Activated T-cell treated with anti-CD3 and anti-CD28 coated beads, Interleukin-2, amount 50 U/mL, for 48 hours (primary cell): ENCODE measurements at places on chromosomes 11 and 22.

DNA sequence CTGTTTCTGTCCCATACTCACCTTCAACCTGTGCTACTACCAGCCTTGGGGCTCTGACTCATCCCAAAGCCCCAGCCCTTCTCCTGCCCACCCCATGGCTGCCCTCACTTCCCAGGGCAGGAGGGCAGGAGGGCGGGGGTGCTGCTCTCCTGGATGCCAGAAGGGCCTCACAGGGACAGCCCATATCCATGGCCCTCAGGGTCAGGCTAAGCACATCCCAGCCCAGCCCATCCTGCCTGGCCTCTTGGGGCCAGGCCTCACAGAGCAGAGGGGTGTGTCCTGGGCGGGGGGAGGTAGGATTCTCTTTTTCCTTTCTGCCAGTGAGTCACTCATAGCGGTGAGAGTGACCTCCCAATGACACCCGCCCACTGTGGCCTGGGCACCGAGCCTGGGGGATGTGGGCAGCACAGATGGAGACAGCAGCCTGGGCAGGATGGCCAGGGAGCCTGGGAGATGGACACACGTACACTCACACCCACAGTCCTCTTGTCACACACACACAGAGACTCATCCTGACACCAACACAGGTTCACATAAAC, 2.4 kb downstream of the LTBP3 start:
- DNase-seq = peak; percentile 63

- no peak for DNase-seq
These were observed 1734.4 kb downstream of the LRRC4C start for GRCh38 chr11:39725081-39725480.

GRCh38 chr22:44882226-44882905, 127.4 kb downstream of the PHF21B start:
- DNase-seq = no peak

DNA sequence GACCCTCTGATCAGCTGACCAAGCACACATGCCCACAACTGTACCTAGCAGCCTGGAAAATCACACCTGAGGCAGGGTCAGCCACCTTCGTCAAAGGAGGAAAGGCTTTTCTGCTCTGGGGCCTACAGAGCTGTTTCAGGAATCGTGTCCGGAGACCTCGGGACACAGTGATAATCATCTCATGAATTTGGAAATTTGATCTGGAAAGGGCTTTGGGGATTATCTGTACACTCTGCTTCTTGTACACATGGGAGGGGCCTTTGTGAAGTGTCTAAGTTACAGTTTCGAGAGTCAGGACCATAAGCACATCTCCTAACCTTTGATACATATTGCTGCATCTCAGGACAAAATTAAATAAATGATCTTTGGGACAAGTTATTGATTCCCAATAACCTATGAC, 1421.2 kb upstream of the TENM4 start:
- DNase-seq = no peak

DNA sequence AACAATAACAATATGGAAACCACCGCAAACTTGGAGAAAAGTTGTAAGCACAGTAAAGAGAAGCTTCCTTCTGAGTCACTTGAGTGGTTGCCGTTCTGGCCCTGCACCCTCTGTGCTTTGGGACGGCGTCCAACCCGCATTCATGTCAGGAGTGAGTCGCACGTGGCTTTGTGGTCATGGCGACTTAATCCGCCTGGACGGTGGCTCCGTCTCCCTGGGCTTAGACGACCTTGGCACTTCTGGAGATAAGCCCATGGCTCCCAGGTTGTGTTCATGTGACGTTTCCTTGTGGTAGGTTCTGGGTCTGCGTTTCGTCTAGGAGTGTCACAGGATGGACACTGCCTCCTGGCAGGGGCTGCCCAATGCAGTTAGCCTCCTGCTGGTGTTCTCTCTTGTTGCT, 40.5 kb downstream of the TPCN2 start:
- DNase-seq = no peak

DNA sequence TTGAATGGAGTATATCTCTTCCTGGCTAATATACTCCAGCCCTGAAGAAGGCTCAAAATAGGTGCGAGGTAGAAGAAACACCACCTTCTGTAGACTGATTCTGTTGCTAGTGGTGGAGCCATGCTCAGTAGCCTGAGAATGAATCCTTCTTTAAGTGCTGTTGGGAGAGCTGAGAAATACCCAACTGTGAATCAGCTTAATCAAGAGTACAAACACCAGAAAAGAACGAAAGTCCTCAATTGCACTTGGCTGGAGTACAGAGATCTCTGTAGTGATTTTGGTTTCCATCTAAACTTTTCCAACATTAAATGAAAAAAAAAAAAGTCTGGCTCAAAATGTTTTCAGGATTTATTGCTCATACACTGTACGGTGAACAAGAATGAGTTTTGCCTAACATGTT, 619.1 kb downstream of the METTL15 start:
- no peak for DNase-seq

GRCh38 chr11:133943950-133944698, 12.6 kb downstream of the IGSF9B start:
- DNase-seq = no peak

DNA sequence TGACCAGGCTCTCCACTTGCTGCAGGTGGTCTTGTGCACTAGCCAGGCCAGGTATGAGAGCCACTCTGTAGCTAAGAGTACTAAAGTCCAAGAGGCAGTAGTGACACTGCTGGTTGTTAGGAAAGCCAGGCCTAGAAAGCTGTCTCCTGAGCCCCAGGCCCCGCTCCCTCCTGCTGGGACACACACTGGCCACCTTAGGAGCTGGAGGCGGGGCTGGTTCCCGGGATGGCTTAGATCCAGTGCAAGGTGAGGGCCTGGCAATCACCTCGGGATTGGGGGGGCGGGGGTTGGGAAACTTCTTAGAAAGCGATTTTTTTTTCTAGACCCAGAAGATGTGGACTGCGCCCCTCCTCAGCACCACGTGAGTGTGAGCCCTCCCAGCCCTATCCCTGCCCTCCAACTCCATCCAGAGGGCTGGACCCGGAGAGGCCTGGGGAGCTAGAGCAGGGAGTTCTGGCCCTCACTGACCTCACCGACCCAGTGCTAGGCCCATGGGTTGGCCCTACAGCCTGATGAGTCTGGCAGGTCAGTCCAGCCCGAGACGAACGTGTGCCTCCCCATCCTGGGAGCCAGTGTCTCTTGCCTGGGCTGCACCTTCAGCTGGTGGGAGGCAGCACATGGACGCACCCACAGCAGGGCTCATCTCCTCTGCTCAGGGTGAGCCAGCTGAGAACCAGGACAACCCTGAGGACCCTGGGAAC, 18.1 kb downstream of the SLC37A2 start:
- no peak for DNase-seq

DNA sequence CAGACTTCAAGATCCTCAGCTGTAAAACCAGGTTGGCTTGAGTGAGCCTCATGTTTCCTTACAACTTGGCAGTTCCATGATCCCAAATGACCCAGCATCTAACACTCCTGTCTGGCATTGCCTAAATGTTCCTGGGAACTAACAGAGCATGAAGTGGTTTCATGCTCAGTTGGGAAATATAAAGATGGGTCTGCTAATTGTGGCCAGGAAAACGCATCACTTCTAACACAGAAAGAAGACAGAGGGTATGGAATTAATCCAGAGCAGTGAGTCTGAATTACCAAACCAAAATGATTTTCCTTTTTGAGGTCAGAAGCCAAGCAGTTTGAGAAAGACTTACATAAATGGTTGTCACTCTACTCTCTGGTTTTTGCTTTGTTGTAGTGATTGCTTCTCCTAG, 60.5 kb upstream of the MMP13 start:
- DNase-seq = no peak

GRCh38 chr11:46039990-46040389, 81.3 kb downstream of the PHF21A start:
- DNase-seq = no peak

- no peak for DNase-seq
These were observed 12.5 kb downstream of the RTL6 start for GRCh38 chr22:44485494-44485893.

- DNase-seq = no peak
These were observed 18.3 kb downstream of the NRIP3 start for GRCh38 chr11:8985462-8985861.

GRCh38 chr22:42990131-42990838, 24.7 kb downstream of the PACSIN2 start:
- DNase-seq = no peak

GRCh38 chr11:104003491-104003890, 32.9 kb upstream of the DDI1 start:
- no peak for DNase-seq

GRCh38 chr11:128198216-128198772, 389.1 kb downstream of the ETS1 start:
- no peak for DNase-seq

DNA sequence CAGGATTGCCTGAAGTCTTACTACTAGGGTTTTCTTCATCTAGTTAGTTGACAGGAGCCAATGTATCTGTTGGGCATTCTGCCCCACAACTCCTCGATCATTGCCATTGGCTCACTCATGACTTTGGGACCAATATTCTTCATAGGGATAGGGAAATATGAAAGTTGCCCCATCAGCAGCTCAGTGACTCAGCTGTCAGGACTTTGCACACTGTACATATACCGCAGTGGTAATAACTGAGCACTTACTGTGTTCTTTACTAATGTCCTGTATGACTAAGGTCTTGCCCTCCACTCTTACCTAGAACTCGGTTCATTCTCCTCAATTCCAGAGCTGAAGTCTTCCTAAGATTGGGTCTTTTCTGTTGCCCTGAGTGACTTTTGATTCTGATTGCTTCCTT, 46.8 kb upstream of the PGR start:
- no peak for DNase-seq

- DNase-seq = no peak
These were observed 3.1 kb downstream of the TNKS1BP1 start for GRCh38 chr11:57321388-57322255.

- DNase-seq = no peak
These were observed 138.0 kb downstream of the FCHSD2 start for GRCh38 chr11:73004088-73004487.

DNA sequence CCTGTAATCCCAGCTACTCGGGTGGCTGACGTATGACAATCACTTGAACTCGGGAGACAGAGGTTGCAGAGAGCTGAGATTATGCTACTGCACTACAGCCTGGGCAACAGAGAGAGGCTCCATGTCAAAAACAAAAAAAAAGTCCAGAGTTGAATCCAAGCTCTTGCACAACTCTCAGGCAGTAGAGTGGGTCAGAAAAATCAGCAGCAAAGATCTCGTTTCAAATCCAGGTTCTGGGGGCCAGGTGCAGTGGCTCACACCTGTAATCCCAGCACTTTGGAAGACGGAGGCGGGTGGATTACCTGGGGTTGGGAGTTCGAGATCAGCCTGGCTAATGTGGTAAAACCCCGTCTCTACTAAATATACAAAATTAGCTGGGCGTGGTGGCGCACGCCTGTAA, 24.9 kb downstream of the CLPB start:
- DNase-seq = peak; percentile 2

DNA sequence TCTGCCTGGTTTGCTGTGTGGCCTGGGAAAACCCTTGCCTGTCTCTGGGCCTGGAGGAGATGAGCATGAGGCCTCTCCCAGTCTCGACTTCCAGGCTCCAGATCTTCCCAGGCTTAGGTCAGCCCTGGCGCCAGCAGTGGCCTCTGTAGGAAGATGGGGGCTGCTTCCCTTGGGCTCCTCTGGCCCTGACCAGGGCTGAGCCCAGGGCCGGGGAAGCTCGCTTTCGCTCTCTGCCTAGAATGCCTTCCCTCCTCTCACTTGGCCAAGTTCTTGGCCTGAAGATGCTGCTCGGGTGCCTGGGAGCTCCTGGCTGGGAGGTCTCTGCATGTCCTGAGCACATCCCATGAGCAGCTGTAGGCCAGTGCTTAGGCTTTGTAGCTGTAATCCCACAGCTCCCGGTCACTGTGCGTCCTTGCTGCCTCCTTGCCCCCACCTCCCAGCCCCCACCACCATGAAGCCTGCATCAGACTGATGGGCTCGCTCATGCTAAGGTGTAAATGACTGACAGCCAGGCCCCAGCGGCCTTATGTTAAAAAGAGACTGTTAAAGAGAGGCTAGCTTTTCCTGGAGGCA, 25.5 kb downstream of the SHISAL1 start:
- DNase-seq = no peak

- no peak for DNase-seq
These were observed 1049.1 kb downstream of the BRD1 start for GRCh38 chr22:48778308-48779195.

DNA sequence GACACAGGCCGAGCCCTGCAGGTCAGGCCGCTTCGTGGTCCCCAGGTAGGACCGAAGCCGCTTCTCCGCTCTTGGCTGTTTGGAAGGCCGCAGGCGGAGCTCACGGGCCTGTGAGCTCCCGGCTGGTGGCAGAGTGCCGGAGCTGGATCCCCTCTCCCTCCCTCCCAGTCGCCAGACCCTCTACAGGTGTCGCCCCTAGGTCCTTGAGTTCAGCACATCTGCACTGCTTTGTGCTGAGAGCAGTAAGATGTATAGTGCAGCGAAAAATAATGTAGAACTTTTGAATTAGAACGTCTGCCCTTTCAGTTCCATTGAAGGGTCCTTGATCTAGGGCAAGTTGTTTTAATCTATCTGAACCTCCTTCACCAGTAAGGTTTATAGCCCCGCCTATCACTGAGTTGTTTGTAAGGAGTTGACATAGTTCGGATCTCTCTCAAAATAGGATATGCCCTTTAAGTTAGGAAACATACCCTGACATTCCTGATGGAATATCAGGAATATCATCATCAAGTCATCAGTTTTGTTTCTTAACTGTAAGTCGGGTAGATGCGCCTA, 419 bp downstream of the ANKRD49 start:
- DNase-seq = no peak

GRCh38 chr22:37640591-37641560, 1.4 kb downstream of the SH3BP1 start:
- no peak for DNase-seq

GRCh38 chr11:102683277-102683676, 22.3 kb downstream of the MMP27 start:
- no peak for DNase-seq

GRCh38 chr11:126485986-126486635, 130.6 kb downstream of the ST3GAL4 start:
- DNase-seq = no peak

- DNase-seq = no peak
These were observed 9.0 kb upstream of the DLAT start for GRCh38 chr11:112016088-112016764.

DNA sequence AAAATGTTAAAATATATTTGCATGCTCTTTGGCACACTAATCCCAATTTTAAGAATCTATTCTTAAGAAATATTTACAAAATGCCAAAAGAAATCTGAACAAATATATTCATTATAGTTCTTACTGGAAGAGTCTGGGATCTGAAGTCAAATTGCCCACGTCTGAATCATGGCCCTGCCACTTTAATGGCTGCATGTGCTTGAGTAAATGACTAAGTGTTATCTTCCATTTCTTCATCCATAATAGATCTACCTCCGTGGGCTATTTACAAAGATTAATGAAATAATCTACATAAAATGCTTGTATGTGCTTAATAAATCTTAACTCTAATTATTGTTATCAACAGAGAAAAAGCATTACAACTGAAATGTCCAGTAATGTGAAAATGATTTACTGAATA, 24.5 kb upstream of the DKK3 start:
- no peak for DNase-seq
